ENCODE measurements at places on chromosomes 5 and 9. TPM values are rescaled to one million over a fixed set of nuclear protein-coding genes. Genes with fewer than 3 reads are reported as not detected.

ECM2 gene
- total RNA-seq = 10.8 TPM

DNA sequence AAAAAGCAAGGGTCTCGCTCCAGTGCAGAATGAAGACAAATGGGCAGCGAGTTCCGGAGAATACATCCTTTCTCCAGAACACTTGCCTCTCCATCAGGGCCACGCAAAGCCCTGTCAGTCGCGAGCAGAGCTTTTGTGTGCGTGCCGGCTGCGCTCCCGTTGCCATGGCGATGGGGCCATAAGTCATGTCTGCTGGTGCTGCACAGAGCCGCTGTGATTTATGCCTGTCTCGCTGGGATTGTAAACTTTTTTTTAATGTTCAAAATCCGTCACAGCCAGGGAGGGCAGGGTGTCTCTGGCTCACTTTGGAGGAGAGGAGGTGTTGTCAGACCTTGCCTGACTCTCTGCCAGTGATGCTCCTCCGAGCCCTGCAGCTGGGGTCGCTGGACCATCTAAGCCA is 272.7 kb downstream of the TRIM32 start:
- H3K27me3 ChIP-seq = no peaks in the 10 kb centered on the region
- no peaks in the 10 kb centered on the region for H3K4me1 ChIP-seq
- H3K4me3 ChIP-seq = no peak overlapping the region
- no peak overlapping the region for H3K27ac ChIP-seq
- no peaks in the 10 kb centered on the region for H3K36me3 ChIP-seq

DNA sequence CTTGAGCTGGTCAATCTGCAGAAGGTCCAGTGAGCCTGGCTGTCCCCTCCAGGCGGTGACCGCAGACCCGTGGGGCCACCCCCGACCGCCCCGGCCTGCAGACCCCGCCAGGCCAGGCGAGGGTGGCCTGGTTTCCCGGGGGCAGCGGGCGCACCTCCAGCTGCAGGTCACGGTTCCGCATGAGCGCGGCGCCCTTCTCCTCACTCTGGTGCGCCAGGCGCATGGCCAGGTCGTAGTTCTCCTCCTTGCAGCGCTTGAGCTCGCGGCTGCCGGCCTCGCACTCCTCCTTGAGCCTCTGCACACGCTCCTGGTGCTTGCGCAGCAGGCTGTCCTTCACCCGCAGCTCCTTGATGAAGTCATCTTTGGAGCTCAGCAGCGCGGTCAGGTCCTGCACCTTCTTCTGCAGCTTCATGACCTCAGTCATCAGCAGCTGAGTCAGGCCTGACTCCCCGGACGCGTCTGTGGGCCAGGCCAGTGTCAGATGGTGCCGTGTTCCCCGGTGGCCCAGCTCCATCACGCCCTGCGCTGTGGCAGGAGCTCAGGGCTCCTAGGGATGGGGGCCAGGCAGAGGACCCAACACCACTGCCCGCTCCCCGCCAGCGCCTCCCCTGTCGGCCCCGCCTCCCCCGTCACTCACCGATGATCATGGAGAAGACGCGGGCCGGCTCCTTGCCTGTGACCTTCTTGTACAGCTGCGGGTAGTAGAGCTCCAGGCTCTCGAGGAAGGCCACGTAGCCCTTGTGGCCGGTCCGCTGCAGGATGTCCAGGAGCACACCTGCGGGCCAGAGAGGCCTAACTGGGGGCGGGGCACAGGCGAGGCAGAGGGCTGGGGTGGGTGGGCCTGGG is 2.6 kb downstream of the CARD9 start:
- no peaks in the 10 kb centered on the region for H3K27me3 ChIP-seq
- H3K27ac ChIP-seq = no peak overlapping the region

DNA sequence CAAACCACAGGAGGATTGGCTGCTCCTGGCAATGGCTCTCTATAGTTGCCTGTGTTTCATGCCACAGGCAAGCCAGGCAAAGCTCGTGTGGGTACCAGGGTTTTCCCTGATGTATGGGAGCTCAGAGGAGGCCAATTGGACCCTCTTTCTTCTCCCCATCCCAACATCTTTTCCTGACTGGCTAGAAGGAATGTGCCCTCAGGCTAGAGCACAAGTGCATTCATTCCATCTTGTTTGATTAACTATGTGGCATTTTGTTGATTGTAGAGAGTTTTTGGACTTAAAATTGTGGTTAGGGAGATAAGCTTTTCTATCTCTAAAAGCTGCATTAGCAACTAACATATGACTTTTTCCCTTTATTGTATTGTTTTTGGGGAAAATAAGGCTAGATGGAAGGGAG is 561.3 kb downstream of the PSAT1 start:
- H3K36me3 ChIP-seq = no peaks in the 10 kb centered on the region
- H3K27ac ChIP-seq = no peak overlapping the region
- H3K4me3 ChIP-seq = no peak overlapping the region

DNA sequence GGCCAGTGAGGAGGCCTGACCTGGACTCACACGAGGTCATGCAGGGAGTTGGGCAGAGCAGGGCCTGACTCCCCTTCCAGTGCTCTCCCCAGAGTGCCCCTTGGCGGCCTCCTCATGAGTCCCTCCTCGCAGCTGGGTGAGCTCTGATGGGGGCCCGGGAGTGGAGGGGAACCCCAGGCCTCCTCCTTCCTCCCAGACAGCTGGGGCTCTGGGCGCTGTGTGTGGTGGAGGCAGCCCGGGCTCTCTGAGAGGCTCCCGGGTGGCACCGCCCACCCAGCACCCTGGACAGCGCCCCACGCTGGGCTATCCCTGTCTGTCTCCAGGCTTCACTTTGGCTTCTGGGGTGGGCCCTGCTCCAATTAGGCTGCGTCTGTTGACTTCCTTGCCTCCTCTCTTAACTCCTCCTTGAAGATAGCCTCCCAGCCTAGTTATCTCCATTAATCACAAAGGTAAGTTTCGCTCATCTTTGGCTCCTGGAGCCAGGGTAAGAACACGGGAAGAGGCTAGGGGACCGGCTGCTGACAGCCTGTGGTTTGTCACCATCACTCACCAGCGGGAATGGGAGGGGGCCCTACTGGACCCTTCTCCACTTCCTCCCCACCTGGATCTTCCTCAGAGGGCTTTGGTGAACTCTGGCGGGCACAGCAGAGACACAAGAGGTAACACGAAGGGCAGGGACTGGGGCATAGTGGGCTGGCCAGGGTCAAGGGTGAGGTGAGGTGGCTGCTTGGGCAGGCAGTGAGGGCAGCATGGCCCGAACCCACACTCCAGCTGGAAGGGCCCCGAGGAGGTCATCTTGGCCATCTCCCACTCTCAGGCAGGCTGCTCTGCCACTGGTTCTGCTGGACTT is 13.1 kb downstream of the PSD2 start:
- H3K4me1 ChIP-seq = no peaks in the 10 kb centered on the region
- no peak overlapping the region for H3K27ac ChIP-seq

DNA sequence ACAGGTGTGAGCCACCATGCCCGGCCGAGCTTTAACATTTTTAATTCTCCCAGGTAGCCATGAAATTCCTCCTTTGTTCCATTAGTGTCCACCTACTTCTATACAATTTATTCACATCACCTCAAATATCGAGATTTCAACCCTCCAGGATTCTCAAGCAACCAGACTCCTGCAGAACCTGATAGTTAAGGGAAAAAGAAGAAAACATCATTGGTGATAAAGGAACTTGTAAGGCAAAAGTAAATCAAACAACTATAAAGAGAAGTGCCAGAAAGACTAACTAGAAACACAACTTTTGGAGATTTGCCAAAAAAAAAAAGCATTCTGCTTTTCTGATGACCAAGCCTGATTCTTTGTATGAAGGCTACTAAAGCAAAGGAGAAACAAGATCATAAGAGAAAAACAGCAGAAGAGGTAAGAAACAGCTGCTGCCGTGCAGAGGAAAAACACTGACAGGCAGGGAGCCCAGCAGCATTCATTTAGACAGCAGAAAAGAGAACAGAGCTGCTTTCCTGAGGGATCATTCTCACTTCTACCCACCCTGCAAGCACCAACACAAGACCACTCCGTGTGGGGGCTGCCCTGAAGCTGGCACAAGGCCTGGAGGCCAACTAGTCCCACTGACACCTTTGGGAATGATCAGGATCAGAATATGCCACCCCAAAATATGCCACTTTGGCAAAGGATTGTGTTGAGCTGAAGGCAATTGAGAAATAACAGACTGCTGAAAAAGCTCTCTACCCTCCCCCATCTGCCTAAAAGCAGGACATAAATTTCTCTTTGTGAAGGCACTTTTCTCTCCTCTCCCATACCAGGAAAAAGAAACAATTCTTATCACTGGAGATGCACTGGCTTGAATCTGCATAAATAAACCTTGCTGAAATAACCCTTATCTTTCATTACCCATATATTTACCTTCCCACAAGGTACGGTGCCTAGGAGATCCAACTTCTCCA is 75.1 kb downstream of the ALDH7A1 start:
- no peak overlapping the region for H3K4me3 ChIP-seq
- H3K4me1 ChIP-seq = peaks cover 45% of the 10 kb centered on the region
- peak overlapping the region; percentile 84 for H3K27ac ChIP-seq
- no peaks in the 10 kb centered on the region for H3K36me3 ChIP-seq
- no peak for DNase-seq

DNA sequence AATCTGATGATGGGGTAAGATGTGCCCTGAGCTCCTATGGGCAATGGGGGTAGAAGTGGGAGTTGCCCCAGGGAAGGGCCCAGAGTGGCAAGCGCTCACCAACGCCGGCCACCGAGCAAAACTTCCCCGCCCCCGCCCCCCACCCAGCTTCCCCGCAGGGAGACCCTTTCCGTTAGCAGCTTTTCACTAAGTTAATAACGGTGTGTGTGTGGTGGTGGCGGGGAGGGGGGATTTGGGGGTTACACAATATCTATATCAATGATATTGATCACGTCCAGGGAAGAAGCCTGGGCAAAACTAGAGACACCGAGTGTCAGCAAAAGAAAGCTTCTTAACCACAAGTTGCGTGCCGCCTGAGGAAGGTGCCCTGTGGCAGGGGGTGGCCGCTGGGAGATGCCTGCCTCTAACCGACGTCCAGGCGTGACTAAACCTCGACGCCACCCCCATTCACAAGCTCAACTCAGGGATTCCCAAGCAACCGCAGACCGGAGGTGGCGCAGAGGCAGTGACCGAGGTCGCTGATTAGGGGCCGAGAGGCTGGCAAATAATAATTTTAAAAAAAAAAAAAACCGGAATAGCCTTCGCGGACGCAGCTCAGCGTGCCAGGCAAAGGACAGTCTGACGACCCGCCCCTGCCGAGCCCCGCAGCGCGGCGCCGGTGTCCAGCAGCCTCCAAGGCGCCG is 222.6 kb downstream of the MEF2C start:
- H3K27me3 ChIP-seq = peaks cover 26% of the 10 kb centered on the region
- no peak for DNase-seq
- no peak overlapping the region for H3K27ac ChIP-seq
- H3K4me1 ChIP-seq = peaks cover 12% of the 10 kb centered on the region

GRCh38 chr5:58629271-58630159 is 46.6 kb downstream of the RAB3C start:
- H3K4me1 ChIP-seq = no peaks in the 10 kb centered on the region
- no peaks in the 10 kb centered on the region for H3K27me3 ChIP-seq
- no peak overlapping the region for H3K27ac ChIP-seq
- DNase-seq = no peak
- H3K36me3 ChIP-seq = no peaks in the 10 kb centered on the region
- no peak overlapping the region for H3K4me3 ChIP-seq
